ENCODE measurements at places on chromosomes 13 and 19.

DNA sequence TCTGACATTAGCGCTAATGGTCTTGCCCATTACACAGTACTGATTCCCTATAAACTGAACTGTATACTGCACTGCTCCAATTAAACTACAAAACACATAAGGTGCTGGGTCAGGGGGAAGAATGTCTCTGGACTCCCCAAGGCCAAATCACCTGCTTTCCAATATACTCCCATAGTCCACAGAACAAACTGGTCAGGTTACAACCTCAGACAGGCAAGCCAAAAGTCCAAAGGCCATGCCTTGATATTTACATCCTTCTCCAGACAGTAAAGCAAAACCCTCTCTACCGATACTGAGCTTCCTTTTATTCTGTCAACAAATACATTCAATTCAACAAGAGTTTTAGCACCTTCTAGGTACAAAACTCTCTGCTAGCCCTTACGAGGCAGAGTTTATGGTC lies 8.9 kb downstream of the ZNF541 start:
- no peak overlapping the region for H3K4me3 ChIP-seq
- H3K27ac ChIP-seq, result no peak overlapping the region
- H3K27me3 ChIP-seq, result no peaks in the 10 kb centered on the region
- no peaks in the 10 kb centered on the region for H3K36me3 ChIP-seq
- H3K4me1 ChIP-seq, result peaks cover 10% of the 10 kb centered on the region

DNA sequence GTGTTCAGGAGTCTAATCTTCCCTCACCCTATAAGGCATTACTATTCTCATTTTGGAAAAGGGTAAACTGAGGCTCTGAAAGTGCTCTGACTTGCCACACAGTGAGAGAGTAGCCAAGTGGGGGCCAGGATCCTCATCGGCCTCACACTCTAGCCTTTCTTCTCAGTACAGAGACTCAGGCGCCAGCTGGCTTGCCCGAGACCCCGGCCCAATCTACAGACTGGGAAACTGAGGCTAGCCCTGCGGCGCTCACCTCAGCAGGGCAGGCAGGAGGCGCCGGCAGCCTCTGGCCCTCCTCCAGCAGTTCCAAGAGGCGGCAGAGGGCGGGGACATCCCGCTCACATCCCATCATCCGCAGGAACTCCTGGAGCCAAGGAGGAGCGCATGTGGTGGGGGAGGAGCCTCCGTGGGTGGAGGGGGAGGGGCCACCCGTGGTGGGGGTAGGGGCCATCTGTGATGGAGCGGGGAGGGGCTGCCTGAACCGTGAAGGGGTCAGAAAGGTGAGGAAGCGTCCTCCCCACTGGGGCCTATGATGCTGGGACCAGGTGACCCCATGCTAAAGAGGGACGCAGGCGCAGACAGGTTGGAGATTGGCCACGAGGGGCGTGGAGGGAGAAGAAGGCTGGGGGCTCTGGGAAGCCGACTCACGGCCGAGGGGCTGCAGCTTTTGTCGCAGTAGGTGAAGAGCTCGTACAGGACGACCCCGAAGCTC lies 8.7 kb upstream of the INSL3 start:
- peak; percentile 38 for DNase-seq
- peak overlapping the region; percentile 20 for H3K27ac ChIP-seq
- no peaks in the 10 kb centered on the region for H3K36me3 ChIP-seq
- H3K4me3 ChIP-seq, result peak overlapping the region; percentile 43

- H3K36me3 ChIP-seq, result peaks cover 21% of the 10 kb centered on the region
- H3K27ac ChIP-seq, result no peak overlapping the region
- peaks cover 73% of the 10 kb centered on the region for H3K4me1 ChIP-seq
- DNase-seq, result no peak
- H3K4me3 ChIP-seq, result no peak overlapping the region
Measured at GRCh38 chr13:45333251-45333976, 7.6 kb downstream of the TPT1 start.

GRCh38 chr19:51466723-51467122 lies 8.5 kb upstream of the SIGLEC8 start:
- H3K36me3 ChIP-seq, result no peaks in the 10 kb centered on the region
- H3K27me3 ChIP-seq, result no peaks in the 10 kb centered on the region
- no peaks in the 10 kb centered on the region for H3K4me1 ChIP-seq

DNA sequence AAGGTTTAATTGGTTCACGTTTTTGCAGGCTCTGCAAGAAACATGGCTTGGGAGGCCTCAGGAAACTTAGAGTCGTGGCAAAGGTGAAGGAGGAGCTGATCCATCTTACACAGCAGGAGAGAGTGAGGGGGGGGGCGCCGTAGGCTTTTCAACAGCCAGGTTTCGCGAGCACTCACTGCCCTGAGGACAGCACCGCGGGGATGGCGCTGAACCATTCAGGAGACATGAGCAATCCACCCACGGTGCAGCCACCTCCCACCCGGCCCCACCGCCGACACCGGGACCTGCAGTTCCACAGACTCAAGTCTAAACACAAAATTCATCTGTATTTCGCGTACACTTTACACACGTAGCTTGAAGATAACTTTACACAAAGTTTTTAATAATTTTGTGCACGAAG lies 73.6 kb downstream of the KDM4B start:
- no peak overlapping the region for H3K4me3 ChIP-seq
- H3K27me3 ChIP-seq, result no peaks in the 10 kb centered on the region
- H3K27ac ChIP-seq, result no peak overlapping the region
- peaks cover 6% of the 10 kb centered on the region for H3K36me3 ChIP-seq

DNA sequence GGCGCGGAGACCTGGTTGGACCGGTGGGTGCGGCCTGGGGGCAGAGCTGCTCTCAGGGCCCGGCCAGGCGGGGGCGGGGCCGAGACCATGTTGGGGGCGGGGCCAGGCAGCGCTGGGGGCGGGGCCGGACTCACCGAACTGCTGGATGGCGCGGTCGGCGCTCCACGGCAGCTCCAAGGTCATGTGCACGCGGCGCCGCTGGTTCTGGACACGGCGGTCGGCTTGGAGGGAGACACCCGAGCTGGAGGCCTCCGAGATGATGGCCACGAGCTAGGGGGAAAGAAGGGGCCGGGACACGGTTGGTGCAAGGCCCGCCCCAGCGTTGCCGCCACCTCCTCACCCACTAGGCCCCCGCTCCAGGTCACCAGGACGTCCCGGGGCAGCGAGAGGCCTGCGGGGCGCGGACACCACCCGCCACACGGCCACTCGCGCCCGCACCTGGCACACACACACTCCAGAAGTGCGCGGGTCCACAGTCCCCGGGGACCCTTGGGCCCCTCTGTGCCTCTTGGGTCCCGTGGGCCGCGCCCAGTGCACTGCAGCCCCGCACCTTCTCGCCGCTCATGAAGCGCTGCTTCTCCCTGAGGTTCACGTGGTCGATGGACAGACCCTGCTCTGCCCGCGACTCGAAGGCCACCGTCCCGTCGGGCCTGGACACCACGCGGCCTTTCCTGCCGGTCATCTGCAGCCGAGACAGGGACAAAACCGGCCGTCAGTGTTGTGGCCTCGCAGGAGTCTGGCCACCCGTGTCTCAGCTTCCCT lies 8.7 kb downstream of the GPX4 start:
- peaks cover 5% of the 10 kb centered on the region for H3K4me1 ChIP-seq
- no peak overlapping the region for H3K4me3 ChIP-seq
- H3K27me3 ChIP-seq, result no peaks in the 10 kb centered on the region
- no peak for DNase-seq
- no peak overlapping the region for H3K27ac ChIP-seq
- H3K36me3 ChIP-seq, result peaks cover 24% of the 10 kb centered on the region

DNA sequence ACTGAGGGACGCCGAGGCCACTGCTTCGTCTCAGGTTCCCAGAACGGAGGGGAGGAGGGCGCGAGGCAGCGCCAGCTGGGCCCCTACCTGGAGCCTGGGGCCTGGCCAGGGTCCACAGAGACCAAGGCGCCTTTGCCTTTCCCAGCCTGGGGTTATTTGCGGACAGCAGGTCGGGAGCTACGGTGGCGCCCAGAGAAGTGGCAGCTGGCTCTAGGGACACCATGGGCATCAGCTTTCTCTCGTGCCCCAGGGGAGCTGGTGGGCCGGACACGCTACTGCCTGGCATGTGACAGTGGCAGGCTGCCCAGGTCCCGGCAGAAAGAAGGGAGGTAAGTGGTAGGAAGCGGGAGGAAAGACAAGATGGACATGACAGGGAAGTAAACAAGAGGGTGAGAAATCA lies 19.0 kb downstream of the AKT2 start:
- H3K27ac ChIP-seq, result no peak overlapping the region
- no peaks in the 10 kb centered on the region for H3K27me3 ChIP-seq
- H3K4me3 ChIP-seq, result no peak overlapping the region
- no peaks in the 10 kb centered on the region for H3K4me1 ChIP-seq

DNA sequence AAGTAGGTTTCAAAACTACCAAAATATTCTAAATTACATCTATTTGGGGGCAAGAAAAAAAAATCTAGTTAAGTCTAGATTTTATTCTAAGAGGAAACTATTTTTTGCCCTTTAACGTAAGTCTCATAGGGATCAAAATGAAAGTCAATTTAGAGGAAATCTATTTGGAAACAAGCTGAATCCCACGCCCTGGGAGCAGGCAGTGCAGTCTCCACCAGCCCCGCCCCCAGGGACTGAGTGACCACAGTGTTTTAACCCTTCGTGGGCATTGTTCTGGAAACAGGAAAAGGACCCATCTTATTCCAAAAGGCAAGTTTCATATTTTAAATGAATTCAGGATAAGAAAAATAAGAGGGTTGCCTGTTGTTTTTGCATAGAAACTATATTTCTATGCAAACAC lies 209.7 kb downstream of the SPRY2 start:
- H3K4me1 ChIP-seq, result no peaks in the 10 kb centered on the region
- H3K27ac ChIP-seq, result no peak overlapping the region
- DNase-seq, result no peak
- no peaks in the 10 kb centered on the region for H3K36me3 ChIP-seq
- H3K4me3 ChIP-seq, result no peak overlapping the region
- no peaks in the 10 kb centered on the region for H3K27me3 ChIP-seq

- peaks cover 64% of the 10 kb centered on the region for H3K36me3 ChIP-seq
- peaks cover 16% of the 10 kb centered on the region for H3K4me1 ChIP-seq
- H3K4me3 ChIP-seq, result no peak overlapping the region
- no peaks in the 10 kb centered on the region for H3K27me3 ChIP-seq
- no peak for DNase-seq
Measured at GRCh38 chr19:4689403-4689802, 19.3 kb upstream of the MYDGF start.

DNA sequence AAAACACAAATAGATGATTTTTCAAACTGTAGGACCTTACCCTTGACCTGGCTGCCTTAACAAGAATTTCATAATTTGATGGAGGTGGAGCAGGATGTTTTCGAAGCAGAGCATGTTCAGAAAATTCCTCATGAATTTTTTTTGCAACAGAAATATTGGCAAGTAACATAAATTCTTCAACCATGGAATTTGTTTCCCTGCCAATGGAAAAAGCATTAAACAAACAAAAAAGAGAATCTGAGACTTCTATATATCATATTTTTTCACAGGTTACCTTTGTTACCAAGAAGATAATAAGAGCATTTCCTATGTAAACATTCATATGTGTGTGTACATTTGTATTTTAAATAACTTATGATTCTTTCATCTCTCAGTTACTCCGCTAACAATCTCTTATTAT lies 18.3 kb downstream of the DIS3 start:
- H3K4me1 ChIP-seq, result no peaks in the 10 kb centered on the region
- no peak for DNase-seq
- H3K27me3 ChIP-seq, result no peaks in the 10 kb centered on the region
- no peak overlapping the region for H3K27ac ChIP-seq
- no peak overlapping the region for H3K4me3 ChIP-seq

DNA sequence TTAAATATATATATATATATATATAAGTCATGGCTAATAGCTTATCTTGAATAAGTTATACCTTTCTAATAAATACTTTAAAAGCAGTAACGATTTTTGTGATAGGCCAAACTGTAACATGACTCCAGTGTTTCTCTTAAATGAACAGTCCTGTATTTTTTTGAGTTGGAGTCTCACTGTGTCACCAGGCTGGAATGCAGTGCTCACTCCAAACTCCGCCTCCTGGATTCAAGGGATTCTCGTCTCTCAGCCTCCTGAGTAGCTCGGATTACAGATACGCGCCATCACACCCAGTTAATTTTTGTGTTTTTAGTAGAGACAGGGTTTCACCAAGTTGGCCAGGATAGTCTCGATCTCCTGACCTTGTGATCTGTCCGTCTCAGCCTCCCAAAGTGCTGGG lies 814.2 kb upstream of the SLITRK5 start:
- H3K27ac ChIP-seq, result no peak overlapping the region
- no peaks in the 10 kb centered on the region for H3K36me3 ChIP-seq
- H3K4me3 ChIP-seq, result no peak overlapping the region
- DNase-seq, result no peak
- H3K4me1 ChIP-seq, result no peaks in the 10 kb centered on the region
- H3K27me3 ChIP-seq, result no peaks in the 10 kb centered on the region

DNA sequence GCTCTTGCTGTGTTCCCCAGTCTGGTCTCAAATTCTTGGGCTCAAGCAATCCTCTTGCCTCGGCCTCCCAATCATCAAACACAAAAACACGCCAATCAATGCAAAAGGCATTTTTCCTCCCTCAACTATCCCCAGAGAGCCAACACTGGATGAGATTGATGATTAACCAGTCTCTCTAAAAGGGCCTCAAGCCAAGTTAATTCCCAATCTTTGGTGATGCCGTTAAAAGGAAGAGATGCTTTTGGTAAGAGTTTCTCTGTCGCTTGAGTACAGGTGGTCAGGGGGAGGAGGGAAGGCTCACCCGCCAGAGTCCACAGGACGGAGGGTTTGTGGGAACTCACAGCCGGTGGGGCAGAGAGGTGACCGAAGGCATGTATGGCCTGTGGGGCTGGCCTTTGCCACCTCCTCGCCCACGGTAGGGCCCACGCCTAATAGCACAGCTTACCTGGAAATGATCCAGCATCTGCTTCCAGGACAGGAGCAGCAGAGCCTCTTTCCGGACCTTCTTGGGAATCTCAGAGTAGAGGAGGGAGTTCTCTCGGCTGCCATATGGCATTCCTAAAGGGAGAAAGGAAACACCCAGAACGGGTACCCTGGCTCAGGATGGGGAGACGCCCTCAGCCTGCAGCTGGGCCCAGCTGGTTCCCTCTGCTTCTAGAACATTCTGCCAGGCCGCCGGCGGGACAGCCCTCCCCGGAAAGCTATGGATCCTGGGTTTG lies 18.1 kb downstream of the DPP9 start:
- DNase-seq, result no peak
- H3K27ac ChIP-seq, result no peak overlapping the region
- peaks cover 61% of the 10 kb centered on the region for H3K36me3 ChIP-seq
- H3K4me1 ChIP-seq, result peaks cover 38% of the 10 kb centered on the region

- no peak overlapping the region for H3K27ac ChIP-seq
- no peaks in the 10 kb centered on the region for H3K27me3 ChIP-seq
- H3K4me3 ChIP-seq, result no peak overlapping the region
- DNase-seq, result no peak
- H3K36me3 ChIP-seq, result peaks cover 3% of the 10 kb centered on the region
- no peaks in the 10 kb centered on the region for H3K4me1 ChIP-seq
Measured at GRCh38 chr13:41232578-41233480, 30.5 kb downstream of the MTRF1 start.
